Stomach (tissue), 19 donors: ENCODE measurements at places on chromosomes 6 and 20.

- peak; percentile 69 for DNase-seq
These were observed 367.6 kb downstream of the THBS2 start for GRCh38 chr6:168885751-168886742.

GRCh38 chr6:157322792-157323254 is 496 bp downstream of the TMEM242 start:
- no peak for DNase-seq

- DNase-seq, result no peak
These were observed 194.1 kb downstream of the SYNDIG1 start for GRCh38 chr20:24663496-24663895.

- DNase-seq, result peak; percentile 84
These were observed at the start of gene SLC52A3 for GRCh38 chr20:768426-768978. Gene SLC52A3, minus strand, starts transcription at chr20:768500. Its CDS starts 2,726 bp downstream, at chr20:765774.

DNA sequence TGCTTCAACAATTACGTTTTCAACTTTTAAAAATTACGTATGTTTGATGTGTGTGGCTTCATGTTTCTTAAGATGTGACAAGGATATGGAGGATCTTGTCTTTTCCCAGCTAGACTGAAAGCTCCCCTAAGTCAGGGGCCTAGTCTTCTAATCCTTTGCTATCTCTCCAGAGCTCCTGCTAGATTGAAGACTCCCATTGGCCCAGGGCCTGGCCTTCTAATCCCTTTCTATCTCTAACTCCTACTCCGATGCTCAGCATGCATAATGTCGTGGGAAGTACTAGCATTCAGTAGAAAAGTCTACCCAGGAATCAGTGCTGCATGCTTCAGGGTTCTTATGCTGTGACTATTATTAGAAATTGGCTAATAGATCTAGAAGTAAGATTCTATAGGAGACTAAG is 144.8 kb upstream of the SUPT3H start:
- DNase-seq, result no peak

DNA sequence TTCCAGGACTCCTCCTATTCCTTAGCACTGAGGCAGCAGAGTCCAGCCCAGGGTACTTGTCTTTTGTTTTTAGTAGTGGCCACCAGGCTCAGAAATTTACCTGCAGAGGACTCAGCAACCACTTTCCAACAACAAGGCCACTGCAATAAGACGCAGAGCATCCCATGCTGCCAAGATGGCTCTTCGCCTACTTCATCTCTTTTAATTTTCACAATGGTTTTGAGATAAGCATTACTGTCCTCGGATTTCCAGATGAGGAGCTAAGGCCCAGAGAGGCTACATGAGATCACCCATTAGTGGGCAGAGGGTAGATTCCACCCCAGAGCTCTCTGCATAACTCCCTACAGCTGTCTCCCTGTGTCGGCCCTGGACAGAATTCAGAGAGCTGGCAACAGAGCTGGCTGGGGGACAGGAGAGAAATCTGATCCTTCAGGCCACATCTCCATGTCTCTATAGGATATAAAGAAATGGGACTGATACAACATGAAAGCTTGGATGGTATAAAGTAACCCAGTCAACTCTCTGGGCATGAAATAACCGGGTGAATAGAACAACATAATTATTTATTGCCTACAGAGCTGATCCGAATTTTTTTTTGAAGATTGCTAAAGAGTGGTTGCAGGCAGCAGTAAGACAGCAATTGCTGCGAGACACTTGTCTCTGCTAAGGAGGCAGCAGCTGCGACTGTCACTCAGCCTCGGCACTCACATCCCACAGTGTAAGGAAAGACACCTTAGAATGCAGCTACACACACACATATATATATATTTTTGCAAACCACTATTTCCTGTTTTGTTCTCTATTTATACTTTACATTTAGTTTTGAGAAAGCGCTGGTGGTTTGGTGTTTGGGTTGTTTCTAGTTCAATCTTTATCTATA is 37.2 kb downstream of the SCML4 start:
- peak; percentile 41 for DNase-seq

GRCh38 chr6:169700296-169700695 is 1.5 kb downstream of the WDR27 start:
- peak; percentile 24 for DNase-seq

DNA sequence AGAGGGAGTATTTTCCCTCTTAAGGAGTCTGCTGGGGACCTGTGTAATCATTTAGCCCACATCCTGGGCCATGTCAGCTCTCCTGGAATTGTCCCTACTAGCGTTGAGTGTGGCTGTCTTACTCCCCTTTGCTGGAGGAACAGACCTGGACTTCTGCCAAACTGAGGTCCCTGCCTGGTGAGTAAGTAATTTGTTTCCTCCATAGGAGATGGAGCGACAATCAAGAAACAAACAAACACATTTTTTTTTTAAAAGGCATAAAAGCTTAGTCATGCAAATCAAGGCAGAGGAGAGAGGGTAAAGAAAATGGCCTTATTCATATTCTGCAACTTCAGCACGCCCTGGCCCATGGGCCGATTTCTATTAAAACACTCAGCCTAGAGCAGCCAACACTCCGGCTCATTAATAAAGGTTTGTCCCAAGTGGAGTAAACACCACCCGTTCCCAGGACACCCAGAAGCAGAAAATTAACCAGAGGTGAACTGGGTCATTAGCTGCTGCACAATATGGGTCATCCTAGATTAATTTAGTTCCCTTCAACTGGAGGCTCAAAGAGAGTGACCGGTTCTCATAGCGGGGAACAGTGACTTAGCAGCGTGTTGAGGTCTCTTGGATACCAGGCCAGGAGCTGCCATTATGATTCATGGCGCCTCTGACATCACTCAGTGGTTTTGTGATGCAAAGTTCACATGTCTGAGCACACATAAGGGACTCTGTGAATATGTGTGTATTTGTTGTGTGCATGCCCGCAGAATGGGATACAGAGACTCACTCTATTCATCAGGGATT is 165.0 kb upstream of the SULF2 start:
- no peak for DNase-seq

- DNase-seq, result no peak
These were observed 918 bp downstream of the EIF6 start for GRCh38 chr20:35283441-35284266.

DNA sequence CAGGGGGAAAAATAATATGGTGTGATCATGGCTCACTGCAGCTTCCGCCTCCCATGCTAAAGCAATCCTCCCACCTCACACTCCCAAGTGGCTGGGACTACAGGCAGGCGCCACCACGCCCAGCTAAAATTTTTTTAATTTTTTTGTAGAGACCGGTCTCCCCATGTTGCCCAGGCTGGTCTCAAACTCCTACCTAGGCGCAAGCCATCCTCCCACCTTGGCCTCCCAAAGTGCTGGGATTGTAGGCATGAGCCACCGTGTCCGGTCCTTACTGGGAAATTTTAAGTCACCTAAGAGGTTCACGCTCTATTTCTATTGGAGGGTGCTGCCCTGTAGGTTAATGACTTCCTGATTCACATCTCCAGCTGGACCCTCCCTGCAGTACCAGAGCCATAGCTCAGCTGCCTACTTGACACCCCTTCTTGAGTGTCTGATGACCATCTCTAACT is 626 bp upstream of the CDK5RAP1 start:
- DNase-seq, result no peak

GRCh38 chr6:161442420-161442819 is 168.6 kb upstream of the AGPAT4 start:
- no peak for DNase-seq

DNA sequence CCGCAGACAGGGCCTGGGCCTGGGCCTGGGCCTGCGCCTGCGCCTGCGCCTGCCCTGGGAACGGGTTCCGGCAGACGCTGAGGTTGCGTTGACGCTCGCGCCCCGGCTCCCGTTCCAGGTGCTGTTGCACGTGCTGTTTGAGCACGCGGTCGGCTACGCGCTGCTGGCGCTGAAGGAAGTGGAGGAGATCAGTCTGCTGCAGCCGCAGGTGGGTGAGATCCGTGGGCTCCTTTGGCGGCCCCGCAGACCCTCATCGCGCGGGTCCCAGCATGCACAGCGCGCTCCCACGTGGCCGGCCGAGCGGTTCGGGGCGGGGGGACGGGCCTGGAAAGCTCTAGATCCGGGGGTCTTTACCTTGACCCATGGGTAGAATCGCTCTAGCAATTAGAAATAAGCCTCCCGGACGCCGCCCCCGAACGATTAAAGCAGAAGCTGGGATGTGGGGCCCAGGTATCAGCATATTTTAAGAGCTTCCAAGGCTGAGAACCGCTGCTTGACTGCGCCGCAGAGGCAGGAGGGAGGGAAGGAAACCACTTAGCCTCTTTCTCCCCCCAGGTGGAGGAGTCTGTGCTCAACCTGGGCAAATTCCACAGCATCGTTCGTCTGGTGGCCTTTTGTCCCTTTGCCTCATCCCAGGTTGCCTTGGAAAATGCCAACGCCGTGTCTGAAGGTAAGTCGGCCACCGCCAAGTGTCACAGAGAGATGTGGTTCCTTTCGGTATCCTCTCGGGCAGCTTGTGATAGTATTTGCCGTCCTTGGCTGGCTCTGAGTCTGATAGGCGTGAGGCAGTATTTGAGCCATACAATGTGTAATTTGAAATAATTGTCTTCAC is 508 bp downstream of the NOP56 start:
- no peak for DNase-seq

DNA sequence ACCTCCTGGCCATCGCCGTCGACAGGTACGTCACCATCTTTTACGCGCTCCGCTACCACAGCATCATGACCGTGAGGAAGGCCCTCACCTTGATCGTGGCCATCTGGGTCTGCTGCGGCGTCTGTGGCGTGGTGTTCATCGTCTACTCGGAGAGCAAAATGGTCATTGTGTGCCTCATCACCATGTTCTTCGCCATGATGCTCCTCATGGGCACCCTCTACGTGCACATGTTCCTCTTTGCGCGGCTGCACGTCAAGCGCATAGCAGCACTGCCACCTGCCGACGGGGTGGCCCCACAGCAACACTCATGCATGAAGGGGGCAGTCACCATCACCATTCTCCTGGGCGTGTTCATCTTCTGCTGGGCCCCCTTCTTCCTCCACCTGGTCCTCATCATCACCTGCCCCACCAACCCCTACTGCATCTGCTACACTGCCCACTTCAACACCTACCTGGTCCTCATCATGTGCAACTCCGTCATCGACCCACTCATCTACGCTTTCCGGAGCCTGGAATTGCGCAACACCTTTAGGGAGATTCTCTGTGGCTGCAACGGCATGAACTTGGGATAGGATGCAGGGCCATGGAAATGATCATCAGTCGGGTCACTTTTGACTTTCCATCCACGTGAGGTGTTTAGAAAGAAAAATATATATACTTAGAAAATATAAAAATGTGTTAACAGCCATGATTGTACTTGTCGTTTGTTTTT is 868 bp downstream of the MC3R start:
- no peak for DNase-seq

- DNase-seq, result no peak
These were observed 232.0 kb upstream of the PMEPA1 start for GRCh38 chr20:57941604-57942381.

GRCh38 chr6:21639316-21639715 is 45.8 kb downstream of the SOX4 start:
- DNase-seq, result no peak

DNA sequence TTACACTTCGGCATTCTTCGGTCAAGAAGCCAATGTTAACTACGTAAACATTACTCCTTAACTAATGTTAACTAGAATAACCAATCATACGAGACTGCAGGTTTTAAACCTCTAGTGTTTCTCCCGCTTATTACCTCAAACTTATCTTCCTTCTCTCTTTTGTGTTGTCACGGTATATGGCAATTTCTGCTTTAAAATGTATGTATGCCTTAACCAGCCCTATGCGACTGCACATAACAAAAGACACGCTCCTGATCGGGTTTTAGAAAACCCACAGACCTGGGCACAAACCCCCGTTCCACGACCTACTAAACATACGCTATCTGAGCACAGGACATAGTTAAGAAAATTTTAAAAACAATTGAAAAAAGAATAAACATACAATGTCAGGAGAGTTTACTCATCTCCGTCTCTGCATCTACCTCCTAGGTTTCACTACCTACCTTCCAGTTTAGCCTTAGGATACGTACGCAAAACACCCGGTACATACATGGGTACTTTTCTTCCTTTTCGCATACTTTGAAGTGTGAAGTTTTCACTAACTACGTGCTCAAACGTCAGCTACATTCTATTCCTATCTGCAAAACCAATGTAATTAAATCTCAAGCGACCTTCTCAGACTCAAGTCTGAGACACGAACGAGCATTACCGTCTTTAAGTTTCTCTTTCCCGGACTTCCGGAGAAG is 1.1 kb downstream of the CD164 start:
- no peak for DNase-seq
